ENCODE measurements at places on chromosomes 11 and 22.

DNA sequence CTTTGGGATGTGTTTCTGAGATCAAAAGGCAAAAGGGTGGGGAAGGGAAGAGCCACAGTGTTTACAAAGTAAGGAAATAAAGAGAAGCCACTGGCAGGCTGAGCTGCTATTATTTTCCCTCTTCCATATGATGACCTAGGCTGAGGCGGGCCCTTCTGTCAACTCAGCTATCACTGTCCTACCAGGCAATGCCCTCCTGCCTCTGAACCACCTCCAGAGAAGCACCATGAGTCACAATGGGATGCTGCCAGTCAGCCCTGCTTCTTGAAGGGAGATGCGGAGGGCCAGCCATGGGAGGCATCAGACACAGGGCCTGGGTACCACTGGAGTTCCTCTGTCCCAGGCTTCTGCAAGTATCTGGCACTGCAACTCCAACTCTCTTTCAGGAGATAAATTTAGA lies 107.9 kb upstream of the BID start:
- DNase-seq = no peak

- DNase-seq = peak; percentile 22
These were observed 8.2 kb downstream of the CFL1 start for GRCh38 chr11:65849771-65850216.

DNA sequence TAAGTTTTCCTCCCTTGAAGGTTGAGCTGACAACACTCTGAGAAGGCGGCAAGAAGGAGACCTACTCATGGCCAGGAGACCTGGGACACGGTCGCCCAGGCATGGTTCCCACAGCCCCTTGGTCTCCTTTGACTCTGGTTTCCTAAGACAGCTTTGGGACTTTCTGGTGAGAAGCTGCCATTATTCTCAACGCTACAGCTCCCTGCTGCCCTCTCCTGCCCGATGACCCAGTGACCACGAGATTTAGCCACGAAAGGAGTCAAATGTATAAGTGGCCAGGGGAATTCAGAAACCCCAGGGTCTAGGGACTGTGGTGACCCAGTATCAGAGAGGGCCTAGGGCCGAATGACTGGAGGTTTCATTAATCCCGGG lies 699 bp upstream of the SDF2L1 start:
- DNase-seq = peak; percentile 80

DNA sequence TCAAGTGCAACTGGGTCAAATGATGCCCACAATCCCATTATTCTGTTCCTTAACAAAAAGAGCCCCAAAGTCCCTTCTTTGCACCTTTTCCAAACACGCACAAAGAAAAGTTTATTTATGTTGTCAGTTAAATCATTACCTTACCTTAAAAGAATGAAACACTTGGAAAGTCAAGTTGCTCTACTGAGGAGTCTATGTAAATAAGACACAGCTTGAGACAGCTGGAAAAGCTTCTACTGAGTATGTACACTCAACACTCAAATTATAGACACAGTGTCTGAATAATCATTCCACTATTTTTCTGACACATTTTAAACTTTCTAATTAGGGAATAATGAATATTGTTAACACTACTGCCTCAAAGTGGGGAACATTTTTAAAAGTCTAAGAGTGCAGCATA lies 21.6 kb upstream of the PHLDA2 start:
- DNase-seq = no peak

DNA sequence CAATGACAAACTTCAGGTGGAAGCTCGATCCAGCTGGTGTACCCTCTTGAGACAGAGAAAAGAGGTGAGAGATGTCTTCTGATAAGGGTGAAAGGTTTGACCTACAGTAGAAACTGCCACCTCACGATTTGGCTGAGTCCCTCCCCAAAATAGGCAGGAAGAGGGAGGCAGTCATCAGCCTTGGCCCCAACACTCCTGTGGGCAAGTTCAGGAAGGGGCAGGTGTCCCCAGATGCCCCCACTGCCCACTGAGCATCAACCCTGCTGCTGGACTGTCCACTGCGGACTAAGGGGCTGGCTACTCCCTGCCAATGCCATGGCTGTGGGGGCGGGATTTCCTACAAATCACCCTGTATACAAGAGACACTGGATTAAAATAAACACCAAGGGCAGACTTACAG lies 441.4 kb downstream of the BUD13 start:
- DNase-seq = no peak

DNA sequence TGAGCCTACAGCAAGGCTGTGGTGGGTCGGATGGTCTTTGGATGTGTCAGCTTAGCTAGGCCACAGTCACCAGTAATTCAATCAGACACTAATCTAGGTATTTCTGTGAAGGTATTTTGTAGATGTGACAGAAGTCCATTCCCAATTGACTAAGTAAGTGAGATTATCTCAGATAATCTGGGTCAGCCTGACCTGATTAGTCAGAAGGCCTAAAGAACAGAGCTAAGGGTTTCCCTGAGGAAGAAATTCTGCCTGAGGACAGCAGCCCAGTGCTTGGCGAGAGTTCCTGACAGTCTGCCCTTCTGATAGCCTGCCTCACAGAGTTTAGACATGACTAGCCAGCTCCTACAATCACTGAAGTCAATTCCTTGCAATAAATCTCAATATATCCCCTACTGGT lies 28.7 kb downstream of the GUCD1 start:
- DNase-seq = peak; percentile 54

All from foreskin fibroblast (primary cell).